ENCODE measurements at places on chromosomes 2 and 18.

- no peak for DNase-seq
Observed at GRCh38 chr18:23144640-23145039, 9.4 kb downstream of the CABLES1 start.

- no peak for DNase-seq
Observed at GRCh38 chr2:37842732-37843440, 82.2 kb upstream of the RMDN2 start.

- DNase-seq, result peak; percentile 74
Observed at GRCh38 chr18:74081966-74082741, 65.5 kb downstream of the FBXO15 start.

- no peak for DNase-seq
Observed at GRCh38 chr2:232533944-232534710, 5.4 kb upstream of the CHRNG start.

- DNase-seq, result no peak
Observed at GRCh38 chr2:237551071-237551574, 15.3 kb upstream of the PRLH start.

- peak; percentile 15 for DNase-seq
Observed at GRCh38 chr2:231110551-231110950, 14.3 kb downstream of the HTR2B start.

DNA sequence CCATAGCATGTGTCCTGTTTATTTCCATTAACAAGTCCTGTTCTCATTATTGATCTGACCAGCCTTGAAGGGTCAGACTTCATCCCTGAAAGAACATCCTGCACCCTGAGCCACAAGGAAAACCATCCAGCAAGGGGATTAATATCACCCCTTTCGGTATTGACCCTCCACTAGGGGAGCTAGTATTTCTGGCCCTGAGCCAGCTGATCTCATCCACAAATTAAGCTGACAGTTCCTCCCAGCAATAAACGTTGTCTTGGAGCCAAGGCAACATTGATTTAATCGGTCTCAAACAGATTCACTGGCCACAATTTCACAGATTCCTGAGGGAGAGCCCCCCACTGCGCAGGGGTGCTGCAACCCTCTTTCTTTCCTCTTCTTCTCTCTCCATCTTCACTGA, 353.1 kb upstream of the FANCL start:
- peak; percentile 48 for DNase-seq

GRCh38 chr2:9380702-9381628, 42.4 kb downstream of the ITGB1BP1 start:
- no peak for DNase-seq

DNA sequence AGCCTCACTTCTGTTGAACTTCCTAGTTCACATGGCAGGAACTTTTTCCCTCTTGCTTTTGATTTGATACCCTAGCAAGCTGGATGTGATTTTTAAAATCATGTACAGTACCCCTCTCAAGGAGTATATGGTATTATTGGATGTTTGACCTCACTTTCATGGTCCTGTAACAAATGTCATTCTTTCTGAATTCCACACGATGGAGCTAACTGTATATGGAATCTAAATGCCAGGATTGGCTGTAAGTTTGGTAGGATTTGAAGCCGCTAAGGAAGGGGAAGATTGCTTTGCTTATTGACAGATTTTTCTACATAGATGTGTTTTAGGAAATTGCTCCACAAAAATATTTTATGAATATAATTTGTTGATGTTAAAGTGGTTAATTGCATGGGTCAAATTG, 18.3 kb downstream of the MAIP1 start:
- DNase-seq, result no peak

GRCh38 chr2:215697003-215697402, 261.1 kb upstream of the FN1 start:
- DNase-seq, result peak; percentile 10

DNA sequence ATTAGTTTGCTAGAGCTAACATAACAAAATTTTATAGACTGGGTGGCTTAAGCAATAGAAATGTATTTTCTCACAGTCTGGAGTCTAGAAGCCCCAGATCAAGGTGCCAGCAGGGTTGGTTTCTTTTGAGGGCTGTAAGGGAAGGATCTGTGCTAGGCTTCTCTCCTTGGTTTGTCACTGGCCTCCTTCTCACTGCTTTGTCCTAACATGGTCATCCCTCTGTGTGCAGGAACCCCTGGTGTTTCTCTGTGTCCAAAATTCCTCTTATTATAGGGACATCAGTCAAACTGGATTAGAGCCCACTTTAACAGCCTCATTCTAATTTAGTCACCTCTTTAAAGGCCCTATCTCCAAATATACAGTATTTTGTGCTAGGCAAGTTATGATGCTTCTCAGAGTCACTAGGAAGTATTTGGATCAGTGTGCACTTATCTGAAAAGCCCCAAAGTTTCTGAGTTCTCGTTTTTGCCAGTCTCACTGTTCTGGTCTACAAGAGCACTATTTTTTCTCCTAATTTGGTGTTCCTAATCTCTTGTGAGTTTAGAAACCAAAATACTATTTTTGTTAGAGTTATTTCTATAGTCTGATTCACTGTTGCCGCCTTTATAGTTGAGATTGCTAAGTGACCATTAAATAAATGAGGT, 29.0 kb downstream of the ZC3H6 start:
- DNase-seq, result no peak

DNA sequence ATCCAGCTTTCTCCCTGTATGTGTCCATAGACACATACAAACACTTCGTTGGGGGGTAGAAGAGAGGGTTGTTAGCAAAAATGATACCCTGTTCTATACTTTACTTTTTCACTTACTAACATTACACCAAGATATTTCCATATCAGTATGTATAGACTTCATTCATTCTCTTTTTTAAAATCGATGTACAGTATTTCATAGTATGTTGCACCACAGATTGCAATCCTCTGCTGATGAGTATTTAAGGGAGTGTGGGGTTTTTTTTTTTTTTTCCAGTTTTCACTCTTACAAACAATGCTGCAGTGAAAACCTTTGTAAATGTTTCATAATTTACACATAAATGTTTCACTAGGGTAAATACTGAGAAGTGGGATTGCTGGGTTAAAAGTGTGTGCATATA, 402.3 kb downstream of the LRATD1 start:
- DNase-seq, result no peak

GRCh38 chr2:26540306-26540705, 62.4 kb upstream of the OTOF start:
- no peak for DNase-seq

GRCh38 chr2:199147216-199147615, 310.5 kb downstream of the SATB2 start:
- no peak for DNase-seq

- peak; percentile 60 for DNase-seq
Observed at GRCh38 chr2:84495539-84496146, 20.7 kb upstream of the DNAH6 start.

- DNase-seq, result no peak
Observed at GRCh38 chr18:7896161-7896560, 329.0 kb downstream of the PTPRM start.

DNA sequence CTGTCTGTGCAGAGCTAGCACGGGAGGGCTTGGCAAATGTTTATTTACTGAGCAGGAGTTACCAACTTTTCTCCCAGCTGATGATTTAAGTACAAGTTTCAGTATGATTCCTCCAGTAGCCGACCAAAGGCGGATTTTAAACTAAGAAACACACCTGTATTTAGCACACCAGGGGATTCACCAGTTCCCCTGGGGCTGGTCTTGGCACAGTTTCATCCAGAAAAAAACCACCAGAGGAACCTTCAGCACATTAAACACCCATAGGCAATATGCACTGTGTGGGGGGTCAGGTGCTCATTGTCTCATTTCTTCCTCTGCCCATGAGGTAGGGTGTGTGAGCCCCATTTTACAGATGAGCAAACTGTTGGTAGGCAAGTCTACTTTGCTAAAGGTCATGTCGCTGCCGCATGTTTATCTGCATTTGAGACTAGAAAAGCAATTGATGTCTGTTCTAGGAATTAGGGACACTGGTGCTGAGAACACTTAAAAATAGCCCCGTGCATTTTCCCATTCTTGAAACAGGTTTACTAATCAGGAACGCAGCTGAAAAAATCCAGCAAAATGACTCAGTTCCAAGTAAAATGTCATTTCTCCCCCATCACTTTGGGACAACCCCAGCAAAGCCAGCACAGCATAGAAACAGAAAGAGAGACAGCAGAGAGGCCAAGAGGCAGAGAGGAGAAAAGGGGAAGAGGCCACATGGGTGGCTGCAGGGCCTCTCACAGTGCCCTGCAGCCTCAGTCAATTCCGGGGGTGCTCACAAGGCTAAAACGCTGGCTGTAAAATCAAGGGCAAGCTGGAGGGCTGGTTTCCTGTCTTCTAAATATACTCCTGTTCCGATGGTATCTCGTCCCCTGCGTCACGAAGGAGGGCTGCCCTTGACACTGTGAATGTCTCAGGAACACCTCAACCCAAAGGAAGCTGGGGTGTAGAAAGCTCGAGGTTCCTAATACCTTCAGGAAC, 166.8 kb upstream of the ID2 start:
- DNase-seq, result peak; percentile 92

GRCh38 chr2:36097022-36097421, 258.6 kb upstream of the CRIM1 start:
- DNase-seq, result no peak

DNA sequence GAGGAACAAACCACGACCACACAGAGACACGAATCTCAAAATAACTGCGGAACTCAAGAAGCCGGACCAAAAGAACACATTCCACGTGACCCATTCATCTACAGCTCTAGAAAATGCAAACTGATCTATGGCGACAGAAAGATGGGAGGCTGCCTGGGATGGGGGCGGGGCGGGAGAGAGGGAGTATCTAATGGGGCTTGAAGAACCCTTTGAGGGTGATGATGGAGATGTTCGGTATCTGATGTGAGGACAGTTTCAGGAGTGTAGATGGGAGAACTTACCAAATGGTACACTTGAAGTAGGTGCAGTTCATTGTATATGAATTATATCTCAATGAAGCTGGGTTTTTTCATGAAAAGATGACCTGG, 34.6 kb upstream of the KLF11 start:
- no peak for DNase-seq

- no peak for DNase-seq
Observed at GRCh38 chr18:8803957-8804356, 98.6 kb downstream of the MTCL1 start.

GRCh38 chr2:239938651-239939486, 86.3 kb downstream of the NDUFA10 start:
- DNase-seq, result no peak

GRCh38 chr2:20582600-20583221, 68.2 kb downstream of the HS1BP3 start:
- no peak for DNase-seq

GRCh38 chr2:168470320-168471162, 14.5 kb downstream of the CERS6 start:
- DNase-seq, result no peak

DNA sequence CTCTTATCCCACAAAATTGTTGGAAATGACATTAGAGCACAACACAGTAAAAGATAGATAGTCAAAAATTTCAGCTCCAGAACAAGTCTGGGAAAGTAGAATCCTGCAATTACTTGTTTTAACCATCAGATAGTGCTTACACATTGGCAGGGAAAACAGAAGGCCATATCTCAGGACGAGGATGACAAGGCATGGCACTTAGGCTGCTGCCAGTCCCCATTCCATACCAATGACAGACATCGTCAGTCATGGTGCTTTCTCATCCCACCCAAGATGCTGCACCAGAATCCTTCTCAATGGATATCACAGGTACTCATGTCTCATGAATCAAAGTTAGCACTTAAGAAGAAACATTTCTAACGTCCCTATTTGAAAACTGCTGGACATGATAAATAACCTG, 187.3 kb downstream of the NCKAP5 start:
- DNase-seq, result no peak

DNA sequence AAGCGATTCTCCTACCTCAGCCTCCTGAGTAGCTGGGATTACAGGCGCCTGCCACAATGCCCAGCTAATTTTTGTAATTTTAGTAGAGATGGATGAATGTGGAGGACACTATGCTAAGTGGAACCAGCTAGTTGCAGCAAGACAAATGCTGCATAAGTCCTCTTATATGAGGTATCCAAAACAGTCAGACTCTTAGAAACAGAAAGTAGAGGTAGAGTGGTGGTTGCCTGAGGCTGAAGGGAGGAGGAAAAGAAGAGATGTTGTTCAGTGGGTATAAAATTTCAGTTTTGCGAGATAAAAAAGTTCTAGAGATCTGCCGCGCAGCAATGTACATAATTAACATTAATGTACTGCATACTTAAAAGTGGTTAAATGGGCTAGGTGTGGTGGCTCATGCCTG, 145.3 kb upstream of the SPRED2 start:
- DNase-seq, result no peak

DNA sequence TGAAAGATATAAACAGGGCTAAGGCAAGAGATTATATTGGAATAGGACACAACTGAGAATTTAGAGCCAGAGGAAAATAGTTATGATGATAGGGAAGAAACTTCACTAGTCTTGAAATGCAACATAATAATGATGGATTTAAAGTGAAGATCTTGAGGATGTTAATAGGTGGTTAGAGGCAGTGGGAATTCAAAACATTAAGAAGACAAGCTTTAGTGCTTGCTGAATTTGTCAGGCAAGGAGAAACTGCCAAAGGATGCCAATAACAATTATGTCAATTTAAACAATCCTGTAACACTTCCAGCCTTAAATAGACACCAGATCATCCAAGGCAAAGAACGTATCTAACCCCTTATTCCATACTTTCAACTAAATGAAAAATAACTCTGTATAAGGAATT, 330.1 kb downstream of the ERBB4 start:
- DNase-seq, result no peak

DNA sequence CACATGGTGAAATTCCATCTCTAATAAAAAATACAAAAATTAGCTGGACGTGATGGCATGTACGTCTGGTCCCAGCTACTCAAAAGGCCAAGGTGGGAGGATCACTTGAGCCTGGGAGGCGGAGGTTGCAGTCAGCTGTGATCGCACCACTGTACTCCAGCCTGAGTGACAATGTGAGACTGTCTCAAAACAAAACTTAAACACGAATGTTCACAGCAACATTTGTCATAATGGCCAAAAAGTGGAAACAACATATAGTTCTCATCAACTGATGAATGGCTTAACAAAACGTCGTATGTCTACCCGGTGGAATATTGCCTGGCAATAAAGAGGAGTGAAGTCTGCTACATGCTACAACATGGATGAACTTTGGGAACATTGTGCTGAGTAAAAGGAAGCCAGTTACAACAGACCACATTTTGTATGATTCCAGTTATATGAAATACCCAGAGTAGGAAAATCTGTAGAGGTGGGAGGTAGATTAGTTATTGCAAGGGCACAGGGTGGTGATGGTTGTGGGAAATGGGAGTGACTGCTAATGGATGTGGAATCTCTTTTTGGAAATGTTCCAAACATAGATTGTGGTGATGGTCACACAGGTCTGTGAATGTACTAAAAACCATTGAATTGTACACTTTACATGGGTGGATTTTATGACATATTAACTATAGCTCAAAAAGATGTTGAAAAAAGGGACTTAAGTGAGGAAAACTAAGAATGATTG, 478.2 kb downstream of the PTPRM start:
- DNase-seq, result no peak

GRCh38 chr18:72588360-72588759, 44.2 kb upstream of the CBLN2 start:
- DNase-seq, result no peak

DNA sequence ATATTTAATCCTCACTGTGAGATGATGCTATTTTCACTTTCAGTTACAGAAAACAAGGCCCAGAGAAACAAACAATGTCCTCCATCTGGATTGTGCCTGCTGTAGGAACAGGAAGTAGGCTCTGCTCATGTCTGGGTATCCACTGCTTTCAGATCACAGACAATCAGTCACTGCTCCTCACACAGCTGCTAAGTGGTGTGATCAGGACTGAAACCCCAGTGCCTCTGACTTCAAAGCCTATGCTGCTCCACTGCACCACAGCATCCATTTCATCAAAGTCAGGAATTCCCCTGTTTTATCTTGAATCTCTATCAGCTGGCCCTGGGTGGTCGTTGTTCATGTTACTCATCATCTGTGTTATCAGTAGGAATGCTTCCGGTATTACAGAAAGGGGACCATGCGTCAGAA, 303.8 kb upstream of the TRIB2 start:
- no peak for DNase-seq
